ENCODE measurements at places on chromosomes 5 and 9.
A peak's percentile ranks its signal among the peaks of the same experiment; 100 is the strongest.

GRCh38 chr5:115267617-115268016 is 4.9 kb upstream of the PGGT1B start:
- peak; percentile 41 for DNase-seq

DNA sequence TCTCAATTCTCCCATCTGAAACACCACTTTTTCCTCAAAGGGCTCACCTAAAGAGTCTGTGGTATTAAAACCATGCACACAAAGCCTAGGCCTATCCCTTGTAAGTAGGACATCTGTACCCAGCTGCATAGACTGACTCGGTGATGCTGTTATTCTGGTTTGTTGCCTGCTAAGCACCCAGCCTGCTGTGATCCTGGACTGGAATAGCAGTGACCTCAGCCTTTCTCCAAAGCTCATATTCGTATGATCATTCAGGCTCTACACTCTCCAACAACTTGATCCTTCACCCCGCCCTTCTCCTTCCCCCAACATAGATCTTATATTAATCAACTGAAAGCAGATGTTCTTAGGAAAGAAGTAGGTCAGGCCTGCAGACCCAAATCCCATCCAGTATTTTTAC is 81.4 kb upstream of the WWC1 start:
- no peak for DNase-seq

- DNase-seq: no peak
Measured at GRCh38 chr5:65151614-65152013, 330.1 kb downstream of the ADAMTS6 start.

- no peak for DNase-seq
Measured at GRCh38 chr9:86043999-86044398, 55.4 kb downstream of the GOLM1 start.

GRCh38 chr9:87793292-87793691 is 67.4 kb downstream of the CTSL start:
- peak; percentile 81 for DNase-seq

DNA sequence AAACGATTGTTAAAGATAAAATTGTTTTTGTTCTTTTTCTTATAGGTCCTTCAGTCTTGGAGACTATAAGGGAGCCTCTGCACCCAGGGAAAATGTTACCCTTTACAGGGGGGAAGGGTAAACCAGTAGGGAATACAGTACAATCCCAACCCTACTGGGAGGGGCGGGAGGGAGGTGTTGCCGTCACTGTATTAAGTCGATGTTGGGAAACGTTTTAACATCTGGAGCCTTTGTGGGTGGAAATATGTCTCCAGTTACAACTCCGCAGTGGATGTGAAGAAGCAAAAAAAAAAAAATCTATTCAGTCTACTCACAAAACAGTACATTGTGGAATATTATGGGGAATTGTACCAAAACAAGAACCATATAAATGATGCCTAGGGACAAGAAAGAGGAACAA is 47.2 kb upstream of the FCHO2 start:
- DNase-seq: no peak

GRCh38 chr9:84103651-84104377 is 123.2 kb downstream of the RMI1 start:
- DNase-seq: no peak

GRCh38 chr5:86546582-86546981 is 71.2 kb upstream of the COX7C start:
- no peak for DNase-seq

DNA sequence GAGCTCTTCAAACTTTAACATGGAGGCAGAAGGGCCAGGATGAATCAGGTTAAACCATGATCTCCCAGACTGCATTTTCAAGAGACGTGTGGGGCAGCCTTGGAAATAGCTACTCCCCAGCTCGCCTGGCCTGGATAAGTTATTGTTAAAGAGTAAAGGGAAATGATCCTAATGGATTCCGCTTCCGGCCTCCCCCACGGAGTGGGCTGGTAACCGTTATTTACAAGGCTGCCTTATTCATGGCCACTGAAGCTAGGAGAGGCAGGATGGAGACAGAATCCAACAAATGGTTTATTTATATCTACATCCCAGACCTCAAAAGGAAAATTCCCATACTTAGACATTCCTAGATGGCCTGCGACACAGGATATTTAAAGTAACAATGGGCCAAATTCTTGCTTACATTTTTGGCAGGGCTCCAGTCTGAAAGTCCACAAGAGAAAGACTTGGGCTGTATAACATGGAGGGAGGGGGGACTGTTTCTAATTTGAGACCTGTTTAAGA is 27.9 kb downstream of the SPRY4 start:
- peak; percentile 72 for DNase-seq

DNA sequence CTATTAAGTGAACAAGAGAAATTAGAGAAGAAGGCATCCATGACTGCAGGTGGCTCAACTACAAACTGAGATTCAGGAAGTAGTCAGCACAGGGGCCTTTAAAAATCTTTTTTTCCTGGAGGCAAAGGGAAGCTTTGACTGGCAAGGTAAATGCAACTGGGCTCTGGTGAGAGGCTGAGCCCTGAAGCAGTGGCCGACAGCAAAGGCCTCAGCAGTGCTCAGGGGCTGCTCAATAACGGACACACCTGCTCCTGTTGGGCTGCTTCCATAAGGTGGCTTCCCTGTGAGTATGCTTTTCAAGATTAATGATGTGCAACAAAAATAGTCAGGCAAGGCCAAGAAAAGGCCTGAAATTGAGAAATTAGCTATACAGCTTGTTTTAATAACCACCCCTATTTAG is 134.2 kb upstream of the RGMB start:
- no peak for DNase-seq

- no peak for DNase-seq
Measured at GRCh38 chr5:39616131-39616530, 191.4 kb upstream of the DAB2 start.

GRCh38 chr5:107443897-107444296 is 226.8 kb downstream of the EFNA5 start:
- DNase-seq: no peak

DNA sequence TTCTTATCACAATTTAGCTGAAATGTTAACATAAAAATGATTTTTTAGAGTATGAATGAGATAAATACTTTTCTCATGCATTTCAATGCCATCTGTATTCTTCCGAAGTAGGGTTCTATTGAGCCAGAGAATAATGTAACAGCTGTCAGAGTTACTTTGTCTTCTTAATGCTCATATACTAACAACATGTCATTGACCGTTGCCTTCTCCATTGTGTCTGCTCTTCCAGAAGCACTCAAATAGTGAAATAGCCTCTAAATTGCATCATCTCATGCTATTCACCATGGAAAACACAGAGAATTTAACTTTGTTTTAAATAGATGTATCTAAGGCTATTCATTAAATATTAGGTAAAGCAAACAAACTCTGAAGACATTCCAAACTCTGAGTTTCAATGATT is 1875.9 kb upstream of the CDH9 start:
- no peak for DNase-seq

DNA sequence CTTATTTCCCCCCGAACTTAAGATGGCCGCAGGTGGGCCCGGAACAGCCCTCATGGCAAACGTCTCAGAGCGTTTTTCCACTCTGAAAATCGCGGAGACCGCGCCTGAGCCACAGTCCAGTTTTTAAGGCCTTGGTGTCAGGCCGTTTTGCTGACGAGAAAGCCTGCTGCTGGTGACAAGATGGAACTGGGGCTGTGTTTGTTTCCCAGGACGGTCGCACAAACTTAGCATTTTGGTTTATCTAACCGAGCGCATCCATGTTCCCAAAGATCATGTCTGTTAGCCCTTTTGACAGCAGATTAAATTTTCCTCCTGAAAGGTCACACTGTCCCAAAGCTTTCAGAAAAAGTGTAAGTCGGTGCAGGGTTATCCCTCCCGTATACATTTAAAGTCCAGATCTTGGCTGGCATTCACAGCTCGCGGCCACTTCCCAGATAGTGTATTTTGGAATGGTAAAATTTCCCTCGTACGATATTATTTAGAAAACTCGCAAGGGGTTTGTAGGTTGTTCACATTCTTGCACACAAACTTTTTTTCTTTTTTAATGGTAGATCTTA is 812 bp downstream of the SREK1 start:
- DNase-seq: peak; percentile 30

DNA sequence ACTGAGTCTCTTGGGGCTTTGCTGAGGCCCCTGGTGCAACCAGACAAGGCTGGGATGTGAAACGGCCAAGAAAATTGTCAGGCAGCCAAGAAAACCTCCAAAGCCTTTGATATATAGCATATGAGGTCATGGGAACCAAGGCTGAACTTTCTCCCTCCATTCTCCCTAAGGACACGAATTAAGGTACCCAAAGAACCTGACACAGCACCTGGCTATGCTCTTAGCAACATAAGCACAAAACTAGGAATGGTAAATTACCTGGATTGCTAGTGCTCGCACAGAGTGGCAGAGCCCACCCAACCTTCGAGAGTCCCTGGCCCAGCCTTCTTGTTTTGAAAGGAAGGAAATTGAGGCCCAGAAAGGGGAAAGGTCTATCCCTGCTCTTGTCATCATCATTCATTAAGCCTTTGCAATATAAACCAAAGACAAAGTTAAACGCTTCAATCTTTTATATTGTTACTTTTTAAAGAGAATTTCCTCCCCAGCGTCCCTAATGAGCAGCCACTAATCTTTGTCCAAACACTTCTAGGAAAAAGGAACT is 220.0 kb upstream of the NR4A3 start:
- DNase-seq: no peak

DNA sequence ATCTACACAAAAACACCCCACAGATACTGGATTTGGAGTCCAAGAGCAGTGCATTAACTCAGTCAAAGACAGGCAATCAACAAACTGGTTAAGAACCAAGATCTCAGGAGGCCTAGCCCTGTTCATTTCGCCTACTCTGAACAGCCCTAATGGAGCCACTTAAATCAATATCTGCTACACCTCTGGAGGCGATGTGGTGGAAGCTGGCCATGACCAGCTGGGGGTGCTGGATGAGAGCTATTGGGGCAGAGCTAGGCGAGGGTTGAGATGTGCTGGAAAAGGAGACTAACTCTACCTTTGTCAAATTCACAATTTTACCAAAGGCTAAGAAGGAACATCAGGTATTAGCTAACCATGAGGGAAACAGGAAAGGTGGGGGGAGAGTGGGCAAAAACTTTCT is 23.3 kb upstream of the ARSB start:
- DNase-seq: no peak

DNA sequence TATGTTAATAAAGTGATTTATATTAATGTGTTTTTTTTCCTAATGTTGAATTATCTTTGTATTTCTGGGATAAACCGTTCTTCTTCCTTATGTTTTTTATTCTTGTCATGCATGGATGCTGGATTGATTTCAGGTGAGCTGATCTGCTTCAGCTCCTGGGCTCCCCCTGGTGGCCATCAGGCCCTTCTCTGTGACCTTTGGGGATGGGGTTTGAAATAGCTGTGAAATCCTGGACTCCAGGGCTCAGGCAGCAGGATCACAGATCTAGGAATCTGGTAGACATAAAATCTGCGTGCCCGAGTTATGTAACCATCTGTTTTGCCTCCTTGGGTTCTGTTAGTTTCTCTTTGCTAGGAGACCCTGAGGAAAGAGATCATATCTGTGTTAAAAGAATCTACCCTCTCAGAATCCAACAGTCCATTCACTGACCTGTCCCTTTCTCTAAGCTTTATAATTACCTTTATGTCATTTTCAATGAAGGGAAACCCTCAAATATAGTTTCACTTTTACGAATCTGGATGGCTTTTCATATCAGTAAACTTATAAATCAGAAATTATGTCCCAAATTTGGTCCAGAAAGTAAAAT is 12.2 kb upstream of the OR13J1 start:
- DNase-seq: peak; percentile 52

GRCh38 chr5:61435368-61435767 is 103.3 kb downstream of the ZSWIM6 start:
- no peak for DNase-seq

- no peak for DNase-seq
Measured at GRCh38 chr9:98045234-98046179, 11.0 kb upstream of the NANS start.

DNA sequence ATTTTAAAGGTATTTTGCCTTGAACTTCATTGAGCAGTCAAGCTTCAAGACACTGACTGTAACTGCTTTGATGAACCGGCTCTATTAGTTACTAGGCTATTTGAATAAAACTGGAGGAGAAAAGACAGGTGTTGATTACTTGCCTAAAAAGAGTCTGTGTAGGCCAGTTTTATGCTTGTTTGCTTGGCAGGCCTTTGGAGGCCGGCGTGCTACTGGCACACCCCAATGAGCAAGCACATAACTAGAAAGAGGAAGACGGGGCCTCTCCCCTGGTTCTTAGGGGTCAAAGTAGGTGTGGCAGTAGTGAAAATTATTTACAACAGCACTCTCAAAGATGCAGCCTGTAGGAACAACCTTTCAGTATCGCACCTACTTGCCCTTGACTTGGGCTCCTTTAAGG is 2.1 kb upstream of the ZFR start:
- no peak for DNase-seq

DNA sequence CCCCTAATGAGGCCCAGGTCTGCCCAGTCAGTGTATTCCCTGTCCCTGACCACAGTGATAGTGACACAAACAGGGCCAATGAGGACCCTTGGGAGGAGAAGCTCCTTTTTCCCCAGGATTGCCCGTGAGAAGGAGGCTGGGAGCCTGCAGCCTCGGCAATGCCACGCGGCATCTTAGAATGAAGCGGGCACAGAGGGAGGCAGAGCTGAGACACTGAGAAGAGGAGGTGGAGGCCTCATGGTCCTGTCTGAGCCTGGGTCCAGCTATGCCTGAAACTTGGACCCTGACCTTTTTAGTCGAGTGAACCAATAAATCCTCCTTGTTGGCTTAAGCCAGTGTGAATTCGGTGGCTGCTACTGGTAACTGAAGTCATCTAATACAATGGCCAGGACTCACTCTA is 28.4 kb downstream of the STC2 start:
- no peak for DNase-seq

DNA sequence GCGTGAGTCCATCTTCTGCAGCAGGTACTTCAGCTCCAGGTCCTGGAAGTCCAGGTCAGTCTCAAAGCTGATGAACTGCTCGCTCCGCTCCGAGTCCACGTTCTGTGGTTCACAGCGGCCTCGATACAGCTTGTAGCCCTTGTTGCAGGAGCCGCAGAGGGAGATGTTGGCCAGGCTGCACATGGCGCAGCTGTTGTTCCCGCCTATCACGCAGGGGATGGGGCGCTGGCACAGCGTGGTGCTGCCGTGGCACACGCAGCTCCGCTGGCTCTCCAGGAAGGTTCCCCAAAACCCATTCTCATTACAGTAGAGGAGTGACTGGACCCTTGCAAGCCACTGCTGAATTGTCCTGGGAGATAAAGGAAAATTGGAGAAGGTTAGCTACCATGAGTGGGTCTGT is 201.4 kb downstream of the BRINP1 start:
- DNase-seq: no peak

DNA sequence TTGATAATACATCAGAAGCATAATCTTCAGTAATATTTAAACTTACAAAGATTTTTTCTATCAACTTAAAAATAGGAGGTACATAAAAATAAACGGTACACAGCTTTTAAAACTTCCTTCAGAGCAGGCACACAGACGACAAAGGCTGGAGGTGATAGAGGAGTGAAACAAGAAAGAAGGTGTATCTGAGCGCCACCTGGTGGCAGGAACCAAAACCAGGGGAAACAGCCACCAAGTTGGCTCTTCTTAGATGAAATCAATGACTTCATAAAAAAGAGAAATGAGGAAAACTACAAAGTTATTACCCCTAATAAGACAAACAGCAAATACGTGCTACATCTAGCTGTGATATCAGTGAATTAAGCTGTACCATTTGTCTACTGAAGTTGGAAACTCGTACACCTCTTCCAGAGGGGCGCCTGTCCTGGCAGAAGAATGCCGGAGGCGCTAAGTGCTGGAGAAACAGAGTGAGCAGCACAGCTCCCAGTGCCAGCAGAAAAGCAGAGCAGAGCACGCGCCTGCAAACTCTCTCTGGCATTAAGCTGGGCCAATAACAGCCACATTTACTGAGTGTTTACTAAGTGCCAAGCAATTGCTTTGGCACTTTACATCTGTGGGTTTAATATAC is 85.9 kb downstream of the SETX start:
- peak; percentile 58 for DNase-seq

- no peak for DNase-seq
Measured at GRCh38 chr5:111834926-111835599, 78.1 kb upstream of the NREP start.
